KG1 (cell line): ENCODE measurements at places on chromosomes 6 and 20.

GRCh38 chr6:37540029-37540352, 40.3 kb upstream of the CCDC167 start:
- no peak for DNase-seq

DNA sequence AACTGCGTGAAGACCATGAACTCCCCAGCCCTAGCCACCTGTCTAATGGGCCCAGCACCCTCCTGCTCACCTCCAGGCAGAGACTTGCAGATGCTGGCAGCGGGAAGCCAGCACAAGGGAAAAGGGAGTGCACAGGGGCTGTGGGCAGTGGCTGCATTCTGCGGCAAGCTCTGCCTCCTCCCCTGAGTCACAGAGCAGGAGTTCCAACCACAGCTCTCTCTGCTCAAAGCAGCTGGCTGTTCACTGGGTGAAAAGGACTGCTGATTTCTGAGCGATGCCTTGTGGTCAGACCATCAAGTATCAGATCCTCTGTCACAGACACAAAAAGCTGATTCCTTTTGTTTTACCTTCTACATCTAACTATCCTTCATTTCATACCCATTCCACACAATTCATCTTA, 10.5 kb downstream of the NKX2-2 start:
- no peak for DNase-seq

GRCh38 chr20:62517901-62518610, 42.3 kb upstream of the GATA5 start:
- no peak for DNase-seq

GRCh38 chr6:142255785-142256184, 46.0 kb upstream of the ADGRG6 start:
- no peak for DNase-seq

DNA sequence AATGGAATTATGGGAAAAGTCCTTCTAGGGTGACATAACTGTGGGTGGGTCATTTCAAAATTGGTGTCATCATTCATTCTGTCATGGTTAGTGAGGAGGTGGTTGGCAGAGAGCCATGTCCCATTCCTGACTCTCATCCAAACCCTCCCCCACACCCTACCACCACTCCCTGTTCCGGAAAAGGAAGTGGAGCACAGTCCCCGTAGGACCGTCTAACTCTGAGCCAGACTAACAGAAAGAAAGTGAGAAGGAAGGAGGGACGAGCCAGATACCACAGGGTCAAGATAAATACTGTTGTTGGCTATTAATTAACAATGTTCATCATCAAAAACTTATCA, 4.8 kb downstream of the TRIM10 start:
- DNase-seq = no peak
